ENCODE measurements at places on chromosomes 11 and 22. TPM values are rescaled to one million over a fixed set of nuclear protein-coding genes. Genes with fewer than 3 reads are reported as not detected.

The OR4A5 gene
- not detected for total RNA-seq

The MMP1 gene
- 1.0 TPM for total RNA-seq

The GRAMD4 gene
- total RNA-seq: 27.1 TPM

The PAMR1 gene
- not detected for total RNA-seq

The C11orf52 gene
- 0.33 TPM for total RNA-seq

The IFITM10 gene
- 1.1 TPM for total RNA-seq

The BSCL2 gene
- total RNA-seq: 62.6 TPM

The APLNR gene
- 0.04 TPM for total RNA-seq

The MOV10L1 gene
- 0.10 TPM for total RNA-seq

All from A549 treated with dexamethasone at 1 μM for 4 hours (cell line).